ENCODE measurements at places on chromosomes 12 and 14.

- DNase-seq, result no peak
Measured at GRCh38 chr12:66803930-66804329, 125.1 kb upstream of the GRIP1 start.

DNA sequence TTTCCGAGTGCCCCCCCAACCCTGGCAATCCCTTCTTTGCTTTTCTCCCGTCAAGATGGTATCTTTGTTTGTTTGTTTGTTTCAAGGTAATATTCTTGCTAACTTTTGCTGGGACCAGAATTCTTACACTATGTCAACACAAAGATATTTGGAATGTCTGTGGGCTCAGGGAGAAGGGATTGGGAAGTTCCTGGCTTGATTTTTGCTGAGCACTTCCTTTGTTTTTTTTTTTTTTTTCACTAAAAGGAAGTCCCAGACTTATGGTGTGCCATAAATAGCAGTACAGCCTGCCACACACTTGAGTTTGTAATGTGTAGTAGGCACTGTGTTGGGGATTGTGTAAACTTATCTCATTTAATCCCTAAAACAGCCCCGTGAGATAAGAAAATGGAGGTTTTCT, 11.2 kb upstream of the RNU6-7 start:
- DNase-seq, result no peak

- peak; percentile 64 for DNase-seq
Measured at GRCh38 chr14:77040741-77041653, 12.5 kb upstream of the IRF2BPL start.

DNA sequence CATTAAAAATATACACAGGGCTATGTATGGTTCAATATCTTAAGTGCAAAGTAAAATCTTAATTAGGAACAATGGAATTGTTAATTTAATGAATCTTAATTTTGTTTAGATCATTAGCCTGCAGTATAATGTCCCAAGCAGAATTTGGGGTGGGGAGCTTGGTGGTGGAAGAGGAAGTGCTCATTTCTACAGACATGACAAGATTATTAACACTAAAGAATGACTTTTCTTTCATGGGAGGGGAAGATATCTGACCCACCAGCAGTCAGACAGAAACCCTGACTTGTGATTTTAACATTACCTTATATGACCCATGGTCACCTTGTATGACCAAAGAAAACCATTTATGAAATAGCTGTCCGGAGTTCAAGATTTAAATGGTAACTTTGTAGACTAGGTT, 41.3 kb upstream of the HIF1A start:
- no peak for DNase-seq

DNA sequence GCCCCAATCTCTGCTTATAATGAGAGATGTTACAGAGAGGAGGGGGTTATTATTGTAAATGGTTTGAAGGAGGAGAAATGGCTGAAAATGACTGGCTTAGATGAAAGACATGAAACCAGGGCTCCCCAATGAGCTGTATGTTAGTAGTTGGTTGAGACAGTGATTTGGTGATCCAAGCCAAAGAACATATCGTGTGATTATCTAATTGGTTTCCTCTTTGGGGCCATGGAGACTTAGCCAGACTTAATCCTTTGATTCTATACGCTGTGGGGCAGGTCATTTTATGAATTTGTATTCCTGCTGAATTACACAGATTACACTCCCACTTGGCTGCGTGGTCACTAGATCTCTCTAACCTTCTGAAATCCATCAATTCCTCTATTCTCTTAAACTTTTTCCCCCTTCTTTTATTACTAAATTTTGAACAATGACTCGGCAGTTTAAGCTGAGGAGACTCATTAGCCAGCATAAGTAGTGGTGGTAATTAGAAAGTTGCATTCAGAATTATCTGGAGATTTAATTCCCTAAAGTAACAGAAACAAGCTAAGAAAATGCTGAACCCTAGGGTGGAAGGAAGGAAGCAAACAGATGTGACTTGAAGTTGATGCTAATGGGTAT, 5.3 kb downstream of the TTC8 start:
- no peak for DNase-seq

DNA sequence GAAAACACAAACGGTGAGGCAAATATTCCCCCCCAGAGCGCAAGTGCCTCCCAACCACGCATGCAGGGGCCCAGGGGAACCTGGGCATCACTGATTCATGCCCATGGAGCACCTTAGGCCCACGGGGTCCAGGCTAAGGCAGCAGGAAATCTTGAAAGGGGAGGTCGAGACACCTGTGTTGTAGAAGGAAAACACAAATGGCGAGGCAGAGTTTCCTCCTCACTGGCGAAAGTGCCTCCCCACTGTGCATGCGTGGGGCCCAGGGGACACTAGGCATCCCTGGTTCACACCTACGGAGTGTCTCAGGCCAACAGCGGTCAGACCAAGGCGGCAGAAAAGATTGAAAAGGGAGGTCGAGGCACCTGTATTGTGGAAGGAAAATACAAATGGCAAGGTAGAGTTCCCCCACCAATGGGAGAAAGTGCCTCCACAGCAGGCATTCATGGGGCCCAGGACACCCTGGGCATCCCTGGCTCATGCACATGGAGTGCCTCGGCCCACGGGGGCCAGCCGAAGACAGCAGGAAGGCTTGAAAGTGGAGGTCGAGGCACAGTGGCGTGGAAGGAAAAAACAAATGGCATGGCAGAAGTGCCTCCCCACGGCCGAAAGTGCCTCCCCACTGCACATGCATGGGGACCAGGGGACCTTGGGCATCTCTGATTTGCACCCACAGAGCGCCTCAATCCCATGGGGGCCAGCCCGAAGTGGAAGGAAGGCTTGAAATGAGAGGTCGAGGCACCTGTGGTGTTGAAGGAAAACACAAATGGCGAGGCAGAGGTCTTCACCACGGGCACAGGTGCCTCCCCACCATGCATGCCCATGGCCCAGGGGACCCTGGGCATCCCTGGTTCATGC, 368.8 kb downstream of the ALG10 start:
- DNase-seq, result no peak

- DNase-seq, result no peak
Measured at GRCh38 chr12:104850781-104851180, 107.3 kb downstream of the SLC41A2 start.

- no peak for DNase-seq
Measured at GRCh38 chr14:31792726-31793125, 231.5 kb downstream of the NUBPL start.

DNA sequence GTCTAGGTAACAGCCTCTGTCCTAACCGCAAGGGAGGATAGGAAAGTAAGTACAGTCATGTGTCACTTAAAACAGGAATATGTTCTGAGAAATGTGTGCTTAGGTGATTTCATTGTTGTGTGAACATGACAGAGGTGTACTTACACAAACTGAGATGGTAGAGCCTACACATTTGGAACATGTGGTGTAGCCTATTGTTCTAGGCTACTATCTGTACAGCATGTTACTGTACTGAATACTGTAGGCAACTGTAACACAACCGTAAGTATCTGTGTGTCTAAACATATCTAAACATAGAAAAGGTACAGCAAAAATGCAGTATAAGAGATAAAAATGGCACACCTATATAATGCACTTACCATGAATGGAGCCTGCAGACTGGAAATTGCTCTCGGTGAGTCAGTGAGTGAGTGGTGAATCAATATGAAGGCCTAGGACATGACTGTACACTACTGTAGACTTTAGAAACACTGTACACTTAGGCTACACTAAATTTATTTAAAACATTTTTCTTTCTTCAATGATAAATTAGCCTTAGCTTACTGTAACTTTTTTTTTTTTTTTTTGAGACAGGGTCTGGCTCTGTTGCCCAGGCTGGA, 13.2 kb upstream of the MDM2 start:
- no peak for DNase-seq

GRCh38 chr12:43763769-43764168, 5.0 kb downstream of the IRAK4 start:
- DNase-seq, result no peak
